Activated T-cell treated with anti-CD3 and anti-CD28 coated beads, Interleukin-2, amount 50 U/mL, for 4 hours (primary cell): ENCODE measurements at places on chromosomes 13 and 19.

GRCh38 chr13:84121456-84121855 is 239.2 kb upstream of the SLITRK1 start:
- DNase-seq, result no peak

- no peak for DNase-seq
These were observed 793 bp upstream of the SBK2 start for GRCh38 chr19:55537741-55538111.

GRCh38 chr19:1516395-1516753 is 3.6 kb upstream of the ADAMTSL5 start:
- DNase-seq, result no peak

GRCh38 chr19:54154603-54155345 is 4.7 kb downstream of the LENG1 start:
- no peak for DNase-seq

- no peak for DNase-seq
These were observed 4.3 kb downstream of the CD209 start for GRCh38 chr19:7742991-7743390.

GRCh38 chr13:102877303-102877702 is 31.5 kb downstream of the ERCC5 start:
- no peak for DNase-seq

- no peak for DNase-seq
These were observed 2.5 kb downstream of the COX6B2 start for GRCh38 chr19:55352040-55352439.

- DNase-seq, result no peak
These were observed 5.0 kb upstream of the IGSF23 start for GRCh38 chr19:44608391-44608821.

GRCh38 chr13:105979131-105980011 is 556.1 kb downstream of the EFNB2 start:
- no peak for DNase-seq

DNA sequence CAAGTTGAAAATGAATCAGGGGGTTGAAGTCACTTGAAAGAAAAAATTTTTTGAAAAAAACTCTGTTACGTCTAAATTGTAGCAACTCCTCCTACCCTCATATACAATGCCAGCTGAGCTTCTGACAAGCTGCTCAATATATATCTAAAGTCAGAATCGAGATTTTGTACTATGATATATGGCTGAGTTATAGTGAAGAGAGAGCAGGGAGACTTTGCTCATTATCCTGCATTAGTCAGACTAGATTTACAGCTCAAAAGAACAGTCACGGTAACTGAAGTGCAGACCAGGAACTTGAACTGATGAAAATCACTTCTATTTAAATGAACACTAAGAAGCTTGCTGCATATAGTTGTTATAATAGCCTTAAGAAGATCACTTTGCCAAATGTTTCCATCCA is 153.1 kb downstream of the LACC1 start:
- DNase-seq, result no peak

- DNase-seq, result no peak
These were observed 25.1 kb downstream of the TMEM161A start for GRCh38 chr19:19113040-19113626.

DNA sequence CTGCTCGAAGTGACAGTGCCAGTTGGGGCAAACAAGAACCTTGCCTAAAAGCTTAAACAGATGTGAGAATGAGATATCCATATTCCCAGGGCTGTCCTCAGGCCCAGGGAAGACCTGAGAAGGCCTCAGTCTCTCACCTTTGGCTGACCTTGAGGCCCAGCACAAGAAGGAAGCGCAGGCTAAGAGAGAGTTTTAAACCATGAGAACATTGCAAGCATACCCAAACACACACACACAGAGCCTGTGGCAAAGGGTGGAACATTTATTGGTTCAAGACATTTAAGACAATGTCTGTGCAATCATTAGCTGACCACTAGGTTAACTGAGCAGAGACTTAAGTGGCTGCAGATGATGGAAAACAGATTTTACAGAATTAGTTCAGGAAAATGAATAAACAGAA is 248.2 kb downstream of the NBEA start:
- no peak for DNase-seq

- DNase-seq, result no peak
These were observed 399.2 kb downstream of the MYO16 start for GRCh38 chr13:109028624-109029023.

DNA sequence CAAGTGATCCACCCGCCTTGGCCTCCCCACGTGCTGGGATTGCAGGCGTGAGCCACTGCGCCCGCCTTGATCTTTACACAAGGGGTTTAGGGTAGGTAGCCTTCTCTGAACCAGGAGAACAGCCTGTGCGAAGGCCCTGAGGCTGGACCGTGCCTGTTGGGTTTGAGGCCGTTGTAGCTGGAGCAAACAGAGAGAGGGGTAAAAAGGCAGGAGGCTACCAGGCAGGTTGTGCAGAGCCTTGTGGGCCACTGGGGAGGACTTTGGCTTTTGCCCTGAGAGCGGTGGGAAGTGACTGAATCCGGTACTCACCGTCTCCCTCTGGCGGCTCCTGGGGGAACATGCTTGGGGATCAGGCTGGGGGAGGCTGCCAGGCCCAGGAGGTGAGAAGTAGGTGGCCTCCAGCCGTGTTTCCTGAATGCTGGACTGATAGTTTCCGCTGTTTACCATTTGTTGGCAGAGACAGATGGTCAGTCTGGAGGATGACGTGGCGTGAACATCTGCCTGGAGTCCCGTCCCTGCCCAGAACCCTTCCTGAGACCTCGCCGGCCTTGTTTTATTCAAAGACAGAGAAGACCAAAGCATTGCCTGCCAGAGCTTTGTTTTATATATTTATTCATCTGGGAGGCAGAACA is 24.6 kb downstream of the SPC24 start:
- DNase-seq, result peak; percentile 69

DNA sequence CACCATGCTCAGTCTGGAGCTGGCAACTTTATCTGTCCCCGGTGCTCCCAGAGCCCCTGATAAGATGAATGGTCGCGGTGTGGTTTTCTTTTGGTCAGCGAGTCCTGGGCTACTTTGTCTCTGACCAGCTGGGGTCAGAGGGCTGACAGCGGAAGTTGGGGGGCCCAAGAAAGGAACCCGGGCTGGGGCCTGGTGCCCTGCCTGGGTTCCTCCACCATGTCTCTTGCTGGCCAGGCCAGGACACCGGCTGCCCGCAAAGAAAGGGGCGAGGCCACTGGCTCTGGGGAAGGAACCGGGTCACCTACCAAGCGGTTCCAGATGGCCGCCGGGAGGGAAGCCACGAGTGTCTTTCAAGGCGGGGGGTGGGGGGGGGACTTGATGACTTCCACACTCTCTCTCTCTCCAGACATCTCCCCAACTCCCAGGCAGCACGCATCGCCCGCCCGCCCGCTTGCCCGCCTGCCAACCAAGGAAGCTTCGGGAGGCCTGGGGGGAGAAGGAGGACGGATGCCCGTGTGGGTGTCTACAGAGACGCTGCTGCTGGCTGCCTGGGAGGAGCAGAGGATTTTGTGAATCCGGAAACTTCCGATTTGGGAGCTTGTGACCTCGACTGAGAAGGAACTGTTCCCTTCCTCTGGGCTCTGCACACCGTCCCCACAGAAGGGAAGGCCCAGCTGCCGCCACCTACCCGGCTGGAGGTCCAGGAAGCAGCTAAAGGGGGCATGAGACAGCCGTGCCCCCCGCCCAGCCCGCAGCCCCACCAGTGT is 1.1 kb downstream of the PIP5K1C start:
- no peak for DNase-seq

GRCh38 chr19:6693681-6694080 is 23.7 kb upstream of the TNFSF14 start:
- no peak for DNase-seq

GRCh38 chr19:11359421-11359820 is 4.2 kb downstream of the PLPPR2 start:
- no peak for DNase-seq

- DNase-seq, result no peak
These were observed 9.3 kb upstream of the LAIR1 start for GRCh38 chr19:54373781-54374631.

DNA sequence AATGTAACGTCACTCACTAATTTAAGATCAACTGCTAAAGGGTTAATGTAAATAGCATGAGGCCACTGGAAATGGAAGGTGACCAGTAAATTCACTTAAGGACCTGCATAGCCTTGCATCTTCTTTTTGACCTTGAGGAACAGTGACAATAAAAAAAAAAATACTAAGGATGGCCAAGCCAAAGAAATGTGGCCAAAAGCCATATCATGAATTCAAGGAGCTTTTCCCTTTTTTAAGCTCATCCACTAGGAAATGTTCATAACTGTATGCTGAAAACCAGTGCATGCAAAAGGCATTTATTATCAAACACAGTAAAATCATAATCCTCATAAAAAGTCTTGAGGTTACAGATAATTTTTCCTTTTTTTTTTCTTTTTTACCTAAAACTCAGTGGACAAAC is 77.5 kb downstream of the LHFPL6 start:
- DNase-seq, result no peak

GRCh38 chr19:533364-534058 is 2.0 kb downstream of the CDC34 start:
- no peak for DNase-seq

DNA sequence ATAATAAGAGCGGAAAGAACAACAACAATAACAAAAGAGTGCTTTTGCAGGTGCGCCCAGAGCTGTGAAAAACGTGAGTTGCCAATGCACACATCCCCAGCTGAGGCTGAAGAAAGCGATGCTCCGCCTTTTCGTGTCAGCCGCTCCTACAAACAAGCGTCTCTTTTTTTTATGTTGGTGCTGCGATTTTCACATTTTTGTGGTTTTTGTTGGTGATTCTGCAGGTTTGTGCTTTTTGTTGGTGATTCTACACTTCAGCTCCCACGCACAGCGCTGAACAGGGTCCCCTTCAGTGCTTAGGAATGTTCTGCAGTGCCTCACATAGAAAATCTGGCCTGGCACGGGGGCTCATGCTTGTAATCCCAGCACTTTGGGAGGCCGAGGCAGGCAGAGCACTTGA is 7.3 kb upstream of the SBK3 start:
- no peak for DNase-seq

DNA sequence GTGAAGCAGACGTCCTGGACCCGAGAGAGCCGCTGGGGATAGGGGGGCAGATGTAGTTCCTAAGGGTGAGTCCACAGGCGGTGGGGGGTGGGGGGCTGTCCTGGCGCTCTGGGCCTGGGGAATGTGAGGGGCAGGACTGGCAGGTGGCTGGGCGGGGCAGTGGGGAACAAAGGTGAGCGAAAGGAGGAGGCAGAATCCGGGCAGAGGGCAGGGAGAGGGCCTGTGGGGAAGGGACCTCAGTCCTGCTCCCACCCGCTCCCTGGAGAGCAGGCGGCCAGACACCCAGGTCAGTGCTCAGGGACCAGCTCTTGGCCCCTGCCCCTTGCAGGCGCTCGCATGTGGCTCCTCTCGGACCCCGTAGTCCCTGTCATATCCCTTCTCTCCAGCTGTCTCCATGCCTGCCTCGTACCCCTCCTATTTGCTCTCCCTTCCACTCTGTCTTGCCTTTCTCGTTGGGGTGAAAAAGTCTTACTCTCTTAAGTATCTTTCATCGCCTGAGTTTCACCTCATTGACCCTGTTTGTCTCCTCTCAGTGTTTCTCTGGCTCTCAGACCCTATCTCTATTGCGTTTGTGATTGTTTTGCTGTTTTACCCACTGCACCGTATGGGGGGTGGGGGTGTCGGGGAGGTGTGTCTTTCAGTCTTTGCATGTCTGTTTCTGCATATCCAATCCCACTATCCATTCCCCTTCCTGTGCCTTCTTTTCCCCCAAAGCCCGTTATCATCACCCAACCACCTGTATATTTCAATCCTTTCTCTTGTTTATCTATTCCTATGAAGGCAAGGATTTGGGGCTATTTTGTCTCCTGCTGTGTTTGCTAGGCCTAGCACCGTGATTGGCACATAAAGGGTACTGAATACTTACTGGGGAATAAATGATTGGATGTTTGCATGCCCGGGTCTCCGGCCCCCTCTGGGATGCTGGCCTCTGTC is 5.8 kb downstream of the SPHK2 start:
- DNase-seq, result no peak

GRCh38 chr19:13995878-13996765 is 10.0 kb downstream of the RFX1 start:
- DNase-seq, result no peak

GRCh38 chr13:34464011-34464410 is 478.1 kb upstream of the NBEA start:
- DNase-seq, result no peak

- no peak for DNase-seq
These were observed 62.0 kb upstream of the C13orf46 start for GRCh38 chr13:114035583-114036531.

- no peak for DNase-seq
These were observed 231.3 kb downstream of the TBC1D4 start for GRCh38 chr13:75250526-75251178.

DNA sequence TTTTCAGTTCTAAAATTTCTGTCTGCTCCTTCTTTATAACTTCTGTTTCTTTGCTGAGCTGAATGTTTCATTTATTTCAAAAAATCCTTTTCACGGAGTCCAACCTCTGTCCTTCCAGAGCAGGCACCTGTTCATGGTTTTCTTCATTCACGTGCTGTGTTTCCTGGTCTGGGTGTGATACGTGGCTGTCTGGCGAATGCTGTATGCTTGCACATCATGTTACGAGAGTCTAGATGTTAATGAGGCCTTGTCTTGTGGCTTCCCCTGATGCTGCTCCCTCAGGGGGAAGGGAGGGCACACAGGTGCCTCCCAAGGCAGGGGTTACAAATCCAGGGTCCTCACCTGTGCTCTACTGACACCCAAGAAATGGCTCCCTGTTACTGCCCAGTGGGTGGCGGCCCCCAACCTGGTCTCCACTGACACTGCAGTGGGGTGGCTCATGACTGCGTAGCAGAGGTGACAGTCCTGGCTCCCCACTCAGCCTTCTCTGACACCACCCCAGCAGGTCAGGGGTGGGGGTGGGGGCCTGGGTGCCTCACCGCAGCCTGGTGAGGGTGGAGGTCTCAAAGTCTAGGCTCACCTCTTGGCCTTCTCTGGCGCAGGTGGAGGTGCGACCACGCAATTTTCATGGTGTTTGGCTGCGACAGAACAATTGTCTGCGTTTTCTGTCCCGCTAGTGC is 20.1 kb upstream of the RAB20 start:
- DNase-seq, result no peak

- no peak for DNase-seq
These were observed 13.9 kb downstream of the MPND start for GRCh38 chr19:4357095-4357797.

GRCh38 chr13:65595916-65596315 is 1634.2 kb downstream of the PCDH9 start:
- no peak for DNase-seq

- no peak for DNase-seq
These were observed 59.6 kb downstream of the DPY19L3 start for GRCh38 chr19:32465176-32465575.

DNA sequence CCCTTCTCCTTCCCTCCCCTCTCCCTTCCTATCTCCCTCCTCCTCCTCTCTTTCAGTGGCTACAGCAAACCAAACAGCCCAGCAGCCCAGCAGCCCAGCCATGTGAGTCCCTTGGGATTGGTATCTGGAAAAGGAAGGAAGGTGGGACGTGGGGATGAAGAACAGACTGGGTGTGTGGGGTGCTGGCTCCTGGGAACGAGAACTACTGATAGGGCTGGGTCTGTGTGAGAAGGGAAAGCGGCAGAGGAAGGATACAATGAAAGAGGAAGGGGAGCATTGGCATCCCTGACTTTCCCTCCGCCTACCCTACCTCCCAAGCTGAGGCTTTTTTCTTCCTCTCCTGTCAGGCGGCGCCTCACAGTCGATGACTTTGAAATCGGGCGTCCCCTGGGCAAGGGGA is 863 bp downstream of the AURKC start:
- no peak for DNase-seq

GRCh38 chr19:11447347-11448262 is 12.2 kb downstream of the PRKCSH start:
- no peak for DNase-seq

- no peak for DNase-seq
These were observed 206.1 kb downstream of the SUCLA2 start for GRCh38 chr13:47794963-47795362.

GRCh38 chr13:79502859-79503468 is 22.0 kb downstream of the NDFIP2 start:
- DNase-seq, result no peak
